ENCODE measurements at places on chromosomes 3 and 15. TPM values are rescaled to one million over a fixed set of nuclear protein-coding genes. Genes with fewer than 3 reads are reported as not detected.

- no peak overlapping the region for H3K27ac ChIP-seq
- H3K4me3 ChIP-seq = no peak overlapping the region
- H3K36me3 ChIP-seq = peaks cover 34% of the 10 kb centered on the region
Measured at GRCh38 chr3:122754929-122755328, 38.7 kb downstream of the HSPBAP1 start.

DNA sequence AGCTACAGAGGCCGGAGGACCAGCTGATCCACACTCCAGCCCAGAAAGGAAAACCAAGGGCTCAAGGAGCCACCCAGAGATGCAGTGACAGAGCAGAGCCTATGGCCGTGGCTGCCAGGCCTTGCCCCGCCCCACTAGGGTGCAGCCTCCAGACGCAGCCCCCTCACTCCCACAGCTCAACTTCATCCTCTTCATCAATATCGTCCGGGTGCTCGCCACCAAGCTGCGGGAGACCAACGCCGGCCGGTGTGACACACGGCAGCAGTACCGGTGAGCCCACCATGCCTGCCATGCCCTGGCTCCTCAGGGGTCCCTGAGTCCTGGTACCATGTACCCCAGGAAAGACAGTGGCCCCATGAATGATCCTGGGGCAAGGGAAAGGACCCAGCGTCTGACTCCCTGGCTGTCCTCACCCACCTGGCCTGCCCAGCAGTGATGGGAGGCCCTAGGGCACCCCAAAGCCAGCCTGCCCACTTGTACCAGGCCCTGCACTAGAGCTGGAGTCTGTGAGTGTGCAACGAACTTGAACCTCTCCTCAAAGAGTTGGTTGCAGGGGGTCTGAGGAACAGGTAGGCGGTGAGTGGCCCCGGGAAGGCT, 24.2 kb downstream of the PTH1R start:
- H3K27ac ChIP-seq = no peak overlapping the region
- H3K36me3 ChIP-seq = no peaks in the 10 kb centered on the region
- DNase-seq = no peak
- peaks cover 7% of the 10 kb centered on the region for H3K27me3 ChIP-seq

GRCh38 chr3:45224824-45225464, 1.1 kb downstream of the TMEM158 start:
- no peaks in the 10 kb centered on the region for H3K36me3 ChIP-seq
- peak; percentile 91 for DNase-seq
- H3K4me1 ChIP-seq = peaks cover 6% of the 10 kb centered on the region
- peaks cover 48% of the 10 kb centered on the region for H3K27me3 ChIP-seq

DNA sequence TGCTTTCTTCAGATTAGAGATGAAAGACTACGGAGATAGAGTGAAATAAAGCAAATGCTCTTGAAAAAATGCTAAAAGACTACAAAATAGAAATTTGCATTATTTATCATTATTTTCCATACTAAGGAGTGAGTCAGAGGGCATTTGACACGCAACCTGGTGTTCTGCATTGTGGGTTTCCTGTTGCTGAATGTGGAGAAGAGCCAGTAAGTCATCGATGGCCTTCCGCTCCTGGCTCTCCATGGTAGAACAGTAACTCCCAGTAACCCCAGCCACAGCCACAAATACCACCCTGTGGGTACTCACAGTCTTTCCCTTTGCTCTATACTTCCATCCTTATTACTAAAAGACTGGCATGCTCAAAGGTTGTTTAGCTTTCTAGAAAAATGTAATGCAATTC, 61.5 kb downstream of the CGGBP1 start:
- no peaks in the 10 kb centered on the region for H3K36me3 ChIP-seq
- no peak for DNase-seq
- no peak overlapping the region for H3K27ac ChIP-seq
- no peak overlapping the region for H3K4me3 ChIP-seq
- H3K4me1 ChIP-seq = no peaks in the 10 kb centered on the region

DNA sequence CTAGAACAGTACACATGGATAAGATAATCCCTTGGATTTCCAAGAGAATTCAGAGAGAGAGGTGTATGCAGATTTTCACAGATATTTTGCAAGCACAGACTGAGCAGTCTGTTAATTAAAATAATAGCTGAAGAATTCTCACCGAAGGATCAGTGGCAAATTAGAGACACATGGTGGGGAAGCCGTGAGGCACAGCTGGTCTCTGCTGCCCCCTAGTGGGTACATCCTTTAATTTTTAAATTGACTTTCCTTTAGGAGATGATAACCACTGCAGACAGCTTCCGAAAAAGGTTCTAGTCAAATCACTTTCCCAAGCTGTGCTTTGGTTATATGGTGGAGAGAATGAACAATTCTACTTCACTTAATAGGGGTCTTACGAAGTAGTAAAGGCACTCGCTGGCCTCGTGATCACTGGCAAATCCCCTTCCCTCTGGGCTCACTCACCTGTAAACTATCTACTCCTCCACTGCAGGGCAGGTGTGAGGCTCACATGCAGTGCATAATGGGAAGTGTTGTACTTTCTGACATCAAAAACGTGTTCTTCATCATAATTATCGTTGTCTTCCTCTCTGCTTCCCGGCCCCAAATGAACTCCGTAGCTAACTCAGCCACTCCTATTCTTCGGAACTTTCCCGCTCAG, 19.5 kb downstream of the MESD start:
- DNase-seq = no peak
- no peak overlapping the region for H3K27ac ChIP-seq
- H3K36me3 ChIP-seq = peaks cover 12% of the 10 kb centered on the region
- H3K4me3 ChIP-seq = no peak overlapping the region
- no peaks in the 10 kb centered on the region for H3K27me3 ChIP-seq

GRCh38 chr15:52417957-52418356, 110.7 kb downstream of the MYO5A start:
- H3K4me1 ChIP-seq = no peaks in the 10 kb centered on the region
- no peak overlapping the region for H3K4me3 ChIP-seq
- no peak overlapping the region for H3K27ac ChIP-seq
- DNase-seq = no peak

DNA sequence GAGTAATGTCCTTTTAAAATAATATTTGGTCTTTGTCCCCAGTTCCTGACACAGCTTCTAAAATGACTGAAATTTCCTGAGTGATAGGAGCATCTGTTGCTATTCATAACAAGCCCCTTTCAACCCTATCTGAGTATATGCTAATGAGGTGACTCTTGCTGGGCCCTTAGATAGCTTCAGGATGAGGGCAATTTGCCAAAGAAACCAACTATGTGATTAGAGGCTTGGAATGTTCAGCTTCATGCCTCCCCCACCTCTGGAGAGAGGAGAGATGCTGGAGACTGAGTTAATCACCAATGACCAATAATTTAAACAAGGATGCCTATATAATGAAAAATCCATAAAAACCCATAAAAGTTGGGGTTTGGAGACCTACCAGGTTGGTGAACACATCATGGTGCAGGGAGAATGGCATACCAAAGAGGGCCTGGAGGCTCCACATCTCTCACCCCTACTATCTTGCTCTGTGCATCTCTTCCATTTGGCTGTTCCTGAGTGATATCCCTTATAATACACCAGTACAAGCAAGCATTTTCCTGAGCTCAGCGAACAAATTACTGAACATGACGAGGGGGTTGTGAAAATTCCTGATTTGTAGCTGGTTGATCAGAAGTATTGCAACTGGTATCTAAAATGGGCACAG, 189.2 kb downstream of the ECT2 start:
- no peak overlapping the region for H3K27ac ChIP-seq
- no peak for DNase-seq
- no peaks in the 10 kb centered on the region for H3K27me3 ChIP-seq
- no peak overlapping the region for H3K4me3 ChIP-seq
- no peaks in the 10 kb centered on the region for H3K36me3 ChIP-seq

GRCh38 chr15:47822048-47822447, 104.7 kb downstream of the SEMA6D start:
- no peak for DNase-seq
- no peak overlapping the region for H3K27ac ChIP-seq
- H3K36me3 ChIP-seq = no peaks in the 10 kb centered on the region

GRCh38 chr3:149442851-149443544, 31.5 kb upstream of the TM4SF4 start:
- no peak overlapping the region for H3K27ac ChIP-seq
- no peaks in the 10 kb centered on the region for H3K36me3 ChIP-seq
- DNase-seq = no peak
- no peaks in the 10 kb centered on the region for H3K4me1 ChIP-seq
- H3K4me3 ChIP-seq = no peak overlapping the region

- no peak for DNase-seq
- H3K4me1 ChIP-seq = no peaks in the 10 kb centered on the region
- no peak overlapping the region for H3K4me3 ChIP-seq
- H3K27ac ChIP-seq = no peak overlapping the region
- H3K36me3 ChIP-seq = no peaks in the 10 kb centered on the region
- H3K27me3 ChIP-seq = no peaks in the 10 kb centered on the region
Measured at GRCh38 chr3:99319961-99320360, 318.4 kb upstream of the COL8A1 start.

DNA sequence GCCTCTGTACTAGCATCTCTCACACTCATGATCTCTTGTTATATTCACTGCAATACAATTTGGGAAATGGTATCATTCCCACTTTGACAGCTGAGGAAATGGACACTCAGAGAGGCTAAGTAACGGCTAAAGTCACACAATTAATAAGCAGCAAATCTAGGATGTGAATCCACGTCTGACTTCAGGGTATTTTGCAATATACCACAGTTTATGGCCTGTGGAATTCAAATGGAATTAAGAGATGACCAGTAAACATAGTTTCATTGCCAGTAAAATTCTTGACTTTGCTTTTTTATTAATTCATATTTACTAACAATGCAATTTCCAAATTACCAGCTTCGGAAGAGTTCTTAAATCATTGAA, 61.1 kb downstream of the CCNL1 start:
- no peak overlapping the region for H3K27ac ChIP-seq
- no peak for DNase-seq

DNA sequence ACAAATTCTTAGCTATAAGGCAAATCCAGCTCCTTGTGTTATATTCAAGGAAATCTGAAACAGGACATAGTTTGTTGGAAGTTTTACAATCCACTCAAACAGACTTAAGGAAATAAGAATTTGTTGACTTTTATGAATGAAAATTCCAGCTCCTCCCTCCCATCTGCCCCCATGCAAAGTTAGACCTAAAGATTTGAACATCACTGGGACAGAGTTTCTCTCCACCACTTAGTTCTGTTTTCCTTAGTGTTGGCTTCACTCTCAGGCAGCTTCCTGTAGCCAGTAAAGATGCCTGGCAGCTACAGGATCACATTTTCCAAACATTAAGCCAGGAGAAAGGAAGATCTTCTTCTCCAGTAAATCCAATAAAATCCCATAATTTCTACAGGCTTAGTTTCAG, 265.0 kb downstream of the TAFA4 start:
- no peak for DNase-seq
- H3K4me1 ChIP-seq = no peaks in the 10 kb centered on the region
- no peak overlapping the region for H3K27ac ChIP-seq

- H3K36me3 ChIP-seq = no peaks in the 10 kb centered on the region
- H3K27ac ChIP-seq = no peak overlapping the region
- H3K4me3 ChIP-seq = no peak overlapping the region
- H3K27me3 ChIP-seq = no peaks in the 10 kb centered on the region
- no peaks in the 10 kb centered on the region for H3K4me1 ChIP-seq
Measured at GRCh38 chr15:69099941-69100340, 60.5 kb upstream of the GLCE start.

DNA sequence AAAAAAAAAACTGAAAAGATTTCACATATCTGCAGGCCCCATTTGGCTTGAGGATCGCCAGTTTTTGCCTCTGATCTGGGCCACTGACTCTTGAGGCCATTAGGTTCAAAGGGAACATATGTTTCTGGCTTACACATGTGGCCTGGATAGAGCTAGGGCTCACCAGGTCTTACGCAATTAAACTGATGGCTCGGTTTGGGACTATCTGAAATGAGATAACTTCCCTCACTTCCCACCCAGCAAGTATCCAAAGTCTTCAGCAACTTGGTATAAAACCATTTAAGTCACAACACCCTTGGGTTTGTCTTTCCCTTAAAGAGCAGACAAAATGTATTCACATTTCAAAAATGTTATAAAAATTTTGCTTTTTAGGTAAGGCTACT, 36.3 kb downstream of the LRIG1 start:
- peaks cover 13% of the 10 kb centered on the region for H3K36me3 ChIP-seq
- H3K27me3 ChIP-seq = no peaks in the 10 kb centered on the region
- no peak for DNase-seq
- peak overlapping the region; percentile 67 for H3K27ac ChIP-seq
- peaks cover 25% of the 10 kb centered on the region for H3K4me1 ChIP-seq

DNA sequence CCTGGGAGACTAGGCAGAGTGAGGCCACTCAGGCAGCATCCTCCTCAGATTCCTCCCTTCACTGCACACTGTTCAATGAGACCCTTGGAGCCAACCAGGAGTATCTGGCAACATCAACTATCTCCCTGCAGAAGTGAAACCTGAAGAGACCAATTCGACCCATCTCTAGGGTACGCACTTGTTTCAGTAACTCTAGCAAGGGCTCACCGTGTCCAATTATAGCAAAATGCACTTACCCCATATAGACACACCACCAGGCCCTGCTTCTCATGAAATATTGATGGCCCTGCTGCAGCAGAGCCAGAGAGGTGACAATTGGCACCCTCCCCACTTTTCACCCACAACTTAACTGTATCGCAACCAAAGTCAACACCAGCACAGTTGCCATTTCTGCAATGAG, 196.1 kb upstream of the IGF1R start:
- H3K36me3 ChIP-seq = no peaks in the 10 kb centered on the region
- H3K27ac ChIP-seq = no peak overlapping the region
- no peak overlapping the region for H3K4me3 ChIP-seq
- DNase-seq = no peak

GRCh38 chr3:158569794-158570193, 1.2 kb upstream of the MLF1 start:
- H3K36me3 ChIP-seq = no peaks in the 10 kb centered on the region
- H3K27ac ChIP-seq = no peak overlapping the region
- H3K4me1 ChIP-seq = no peaks in the 10 kb centered on the region
- H3K4me3 ChIP-seq = no peak overlapping the region
- H3K27me3 ChIP-seq = no peaks in the 10 kb centered on the region
- no peak for DNase-seq

DNA sequence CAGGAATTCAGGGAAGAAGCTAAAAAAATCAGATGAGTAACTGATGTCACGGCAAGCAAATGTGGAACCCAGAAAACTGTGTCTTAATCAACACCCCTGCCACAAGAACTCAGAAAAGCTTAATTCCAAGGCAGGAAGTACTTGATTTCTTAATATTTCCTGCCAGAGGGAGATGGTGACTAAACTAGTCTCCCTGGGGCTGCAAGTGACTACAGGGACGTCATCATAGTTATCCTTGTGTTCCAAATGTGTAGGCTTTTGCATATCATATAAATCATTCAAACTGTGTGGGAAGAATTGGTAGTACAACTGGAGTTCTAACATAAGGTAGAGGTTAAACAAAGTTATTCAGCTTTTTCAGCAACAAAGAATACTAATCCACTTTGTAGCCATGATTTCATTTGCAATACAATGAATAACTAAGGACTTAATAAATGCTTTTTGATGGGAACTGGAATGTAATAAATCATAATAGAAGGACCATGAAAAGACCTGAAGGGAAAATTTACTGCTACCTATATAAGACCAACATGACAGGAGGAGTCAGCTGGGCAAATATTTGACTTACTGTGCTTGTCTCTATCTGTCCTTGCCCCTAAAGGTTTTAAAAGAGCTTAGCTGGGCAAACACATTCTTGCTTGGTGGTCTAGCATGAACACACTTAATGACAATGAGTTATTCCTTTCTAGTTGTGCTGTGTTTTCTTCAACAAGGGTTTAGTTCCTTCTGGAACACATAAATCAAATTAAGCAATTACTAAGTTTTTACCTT, 76.0 kb upstream of the NECTIN3 start:
- H3K4me1 ChIP-seq = no peaks in the 10 kb centered on the region
- no peak overlapping the region for H3K4me3 ChIP-seq
- H3K27me3 ChIP-seq = no peaks in the 10 kb centered on the region
- H3K27ac ChIP-seq = no peak overlapping the region
- H3K36me3 ChIP-seq = no peaks in the 10 kb centered on the region
- no peak for DNase-seq

C3orf22 gene
- total RNA-seq = not detected

PRR20G gene
- not detected for total RNA-seq

ARGFX gene
- total RNA-seq = not detected

LACTB gene
- total RNA-seq = 24.8 TPM

FILIP1L gene
- total RNA-seq = 43.2 TPM

Measured in upper lobe of right lung (tissue), 1 donor.